ENCODE measurements at places on chromosomes 6 and 20.

DNA sequence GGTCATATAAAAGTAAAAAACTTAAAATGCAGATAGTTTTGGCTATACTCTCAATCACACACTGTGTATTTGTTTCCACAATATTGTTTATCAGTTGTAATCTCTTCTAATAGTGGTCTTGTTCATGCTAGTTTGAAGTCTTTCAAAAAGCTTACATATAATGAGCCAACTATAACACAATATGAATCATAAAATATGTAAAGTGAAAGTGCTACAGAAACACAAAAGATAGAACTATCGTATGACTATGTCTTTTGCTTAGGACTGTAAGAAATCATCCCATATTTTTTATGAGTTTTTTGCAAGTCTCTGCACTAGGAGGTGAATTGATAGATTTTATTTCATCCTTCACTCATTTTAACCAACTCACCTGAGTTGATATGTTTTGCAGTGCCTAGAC, 136.0 kb downstream of the MMUT start:
- no peak for DNase-seq

DNA sequence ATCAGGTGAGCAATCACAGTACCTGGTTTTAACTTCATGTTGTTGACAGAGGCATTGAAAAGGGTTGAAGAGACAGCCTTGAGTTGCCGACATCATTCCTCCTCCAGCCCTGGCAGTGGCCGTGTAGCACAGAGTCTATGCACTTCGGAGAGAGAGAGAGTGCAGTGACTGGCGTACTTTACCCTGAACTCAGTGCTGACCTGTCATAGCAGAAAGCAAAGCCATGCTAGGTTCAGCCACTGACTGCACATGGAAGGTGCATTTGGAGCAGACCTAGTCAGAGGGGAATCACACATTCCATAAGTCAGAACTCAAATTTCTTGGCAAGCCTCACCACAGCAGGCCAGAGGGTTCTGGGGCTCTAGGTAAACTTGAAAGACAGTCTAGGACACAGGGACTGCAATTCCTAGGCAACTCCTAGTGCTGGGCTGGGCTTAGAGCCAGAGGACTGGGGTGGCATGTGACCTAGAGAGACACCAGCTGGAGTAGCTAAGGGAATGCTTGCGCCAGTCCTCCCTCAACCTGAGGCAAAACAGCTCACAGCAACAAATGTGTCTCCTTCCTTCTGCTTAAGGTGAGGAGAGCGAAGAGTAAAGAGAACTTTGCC, 69.1 kb downstream of the ELOVL4 start:
- DNase-seq: no peak

DNA sequence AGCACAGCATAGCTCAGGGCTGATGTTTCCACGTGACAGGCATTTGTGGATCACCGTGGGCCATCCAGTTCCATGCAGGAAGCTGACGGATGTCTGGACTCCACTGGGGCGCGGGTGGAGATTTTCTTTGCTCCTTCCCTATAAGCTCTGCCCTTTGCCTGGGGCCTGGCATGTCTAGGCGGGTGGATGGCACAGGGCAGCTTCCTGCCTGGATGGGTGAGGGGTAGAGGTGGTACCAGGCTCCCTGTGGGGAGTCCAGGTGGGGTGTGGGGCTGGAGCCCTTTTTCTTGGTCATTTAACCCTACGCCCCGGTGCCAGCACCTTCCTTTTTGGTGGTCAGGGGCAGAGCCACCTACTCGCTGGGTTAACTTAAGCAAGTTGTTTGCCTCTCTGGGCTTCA, 10.4 kb downstream of the FAM110A start:
- no peak for DNase-seq

DNA sequence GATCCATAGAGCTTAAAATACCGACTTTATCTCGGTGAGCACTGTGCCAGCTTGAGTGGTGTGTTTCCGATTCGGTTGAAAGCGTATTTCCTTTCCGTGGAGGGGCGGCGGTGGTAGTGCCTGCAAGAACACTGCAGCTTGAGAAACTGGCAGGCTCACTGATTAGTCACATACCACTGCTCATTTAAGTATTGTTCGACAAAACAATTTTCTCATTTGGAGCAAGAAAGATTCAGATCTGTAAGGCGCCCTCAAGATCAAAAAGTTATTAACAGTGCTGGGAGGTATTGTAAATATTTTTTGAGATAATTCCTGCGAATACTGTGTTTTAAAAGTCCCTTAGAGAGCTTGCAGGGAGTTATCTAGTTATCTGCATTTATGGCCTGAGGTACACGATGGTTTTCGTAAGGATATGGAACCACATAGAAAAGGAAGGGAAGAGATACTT, 1.3 kb downstream of the MAPK14 start:
- DNase-seq: no peak

- DNase-seq: no peak
Measured at GRCh38 chr6:28880894-28881780, 42.6 kb downstream of the TRIM27 start.

DNA sequence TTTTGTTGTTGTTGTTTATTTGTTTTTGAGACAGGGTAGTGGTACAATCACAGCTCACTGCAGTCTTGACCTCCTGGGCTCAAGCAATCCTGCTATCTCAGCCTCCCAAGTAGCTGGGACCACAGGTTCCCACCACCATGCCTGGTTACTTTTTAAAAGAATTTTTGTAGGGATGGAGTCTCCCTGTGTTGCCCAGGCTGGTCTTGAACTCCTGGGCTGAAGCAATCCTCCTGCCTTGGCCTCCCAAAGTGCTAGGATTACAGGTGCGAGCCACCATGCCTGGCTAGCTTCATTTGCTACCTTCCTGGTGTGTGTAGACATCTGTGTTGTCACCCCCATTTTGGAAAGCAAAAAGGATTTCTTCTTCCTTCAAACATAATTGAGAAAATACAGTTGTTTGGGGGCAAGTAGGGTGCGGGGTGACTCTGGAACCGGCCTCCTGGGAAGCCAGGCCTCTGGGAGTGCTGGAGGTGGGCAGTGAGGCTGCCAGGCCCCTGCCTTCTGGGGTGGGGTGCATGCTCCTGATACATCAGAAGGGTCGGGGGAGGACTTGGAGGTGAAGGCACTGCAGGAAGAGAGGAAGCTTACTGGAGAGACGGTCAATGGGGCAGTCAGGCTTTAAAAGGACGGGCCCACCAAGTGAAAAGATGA, 28.4 kb downstream of the SYNJ2 start:
- DNase-seq: no peak

- no peak for DNase-seq
Measured at GRCh38 chr6:80321011-80321410, 214.5 kb downstream of the BCKDHB start.

DNA sequence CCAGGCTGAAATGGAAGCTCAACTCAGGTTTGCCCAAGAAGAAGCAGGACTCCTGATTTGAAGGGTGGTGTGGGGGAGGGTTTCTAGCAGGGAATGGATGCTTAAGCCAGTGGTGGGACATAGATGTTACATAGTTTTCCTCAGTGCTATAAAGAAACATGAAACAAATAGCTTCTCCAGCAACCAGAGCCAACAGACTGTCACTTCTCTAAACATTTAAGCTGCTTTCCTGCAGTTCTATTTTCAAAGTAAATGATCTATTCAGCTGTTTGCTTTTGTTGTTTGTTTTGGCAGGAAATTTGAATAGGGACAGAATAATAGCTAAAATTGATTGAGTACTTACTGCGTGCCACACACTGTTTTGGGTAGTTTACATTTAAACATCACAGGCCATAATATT, 169.0 kb downstream of the UST start:
- no peak for DNase-seq

DNA sequence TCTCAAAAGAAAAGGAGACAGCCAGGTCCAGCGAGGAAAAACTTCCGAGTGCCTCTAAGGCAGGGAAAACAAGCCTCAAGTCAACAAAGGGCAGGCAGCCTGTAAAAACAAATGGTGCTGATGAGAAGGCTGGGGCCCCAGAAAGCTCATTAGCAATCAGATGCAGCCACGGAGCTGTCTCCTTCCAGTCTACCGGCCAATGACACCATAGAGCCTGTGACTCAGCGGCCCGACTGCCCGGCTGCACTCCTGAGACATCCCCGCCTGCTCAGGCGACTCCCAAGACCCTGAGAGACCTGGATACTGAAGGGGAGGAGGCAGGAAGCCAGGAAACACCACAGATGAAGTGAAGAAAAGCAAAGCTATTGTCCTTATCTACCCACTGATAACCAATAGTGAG, 120.1 kb upstream of the HDDC2 start:
- no peak for DNase-seq

- no peak for DNase-seq
Measured at GRCh38 chr6:51093871-51094270, 275.2 kb downstream of the TFAP2B start.

- no peak for DNase-seq
Measured at GRCh38 chr6:111534231-111534751, 51.3 kb upstream of the REV3L start.

DNA sequence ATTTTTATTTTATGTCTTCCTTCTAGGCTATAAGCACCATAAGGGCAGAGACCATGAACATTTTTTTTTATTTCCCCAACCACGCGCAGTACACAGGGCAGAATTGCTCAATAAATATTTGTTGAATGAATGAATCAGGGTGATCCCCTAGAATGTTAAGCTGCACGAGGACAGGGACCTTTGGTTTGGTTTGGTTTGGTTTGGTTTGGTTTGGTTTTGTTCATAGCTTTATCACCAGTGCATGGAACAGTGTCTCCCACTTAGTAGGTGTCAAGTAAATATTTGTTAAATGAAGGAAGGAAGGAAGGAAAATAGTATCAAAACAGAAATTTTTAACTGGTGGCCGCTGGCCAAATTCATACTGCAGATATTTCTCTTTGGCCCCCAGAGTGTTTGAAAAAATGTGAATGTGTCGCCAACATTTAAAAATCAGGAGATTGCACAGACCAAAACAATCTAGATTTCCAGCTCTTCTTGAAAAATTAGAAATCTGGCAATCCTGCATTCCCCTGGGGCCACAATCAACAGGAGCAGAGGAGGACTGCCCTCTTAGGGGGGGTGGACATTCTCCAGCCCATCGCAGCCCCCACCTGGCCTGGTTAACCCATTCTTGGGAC, 205.3 kb downstream of the EYA2 start:
- no peak for DNase-seq

DNA sequence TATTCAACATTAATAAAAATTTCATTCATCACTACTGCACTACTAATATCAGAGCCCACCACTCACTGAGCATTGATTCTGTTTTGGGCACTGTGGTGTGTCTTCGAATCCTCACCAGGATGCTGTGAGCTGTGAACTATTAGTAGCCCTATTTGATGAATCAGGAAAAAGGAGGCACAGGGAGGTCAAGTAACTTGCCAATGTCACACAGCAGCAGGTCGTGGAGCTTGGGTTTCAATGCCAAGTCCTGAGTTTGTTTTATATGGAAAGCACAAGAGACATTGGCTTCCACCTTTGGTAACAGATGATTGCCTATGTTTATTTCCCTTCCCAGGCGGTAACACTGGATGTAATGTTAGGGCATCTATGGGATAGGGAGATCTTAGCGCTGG, 15.0 kb downstream of the NQO2 start:
- DNase-seq: no peak

DNA sequence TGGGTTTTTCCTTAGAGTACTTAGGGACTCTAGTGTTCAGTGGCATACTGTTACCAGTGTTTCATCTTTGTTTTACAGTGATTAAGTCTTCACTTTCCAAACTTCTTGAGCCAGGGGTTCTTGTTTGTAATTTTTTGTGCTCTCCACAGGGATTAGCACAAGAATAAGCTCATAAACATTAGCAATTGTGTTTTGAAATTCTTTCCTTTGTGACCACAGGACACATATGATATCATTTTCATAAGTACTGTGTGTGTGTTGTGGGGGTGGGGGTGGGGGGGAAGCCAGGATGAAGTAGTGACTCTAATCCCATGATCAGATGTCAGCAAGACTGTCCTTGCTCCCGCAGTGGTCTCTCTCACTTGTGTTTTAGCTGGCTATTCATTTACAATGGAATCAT, 101.5 kb upstream of the SCP2D1 start:
- DNase-seq: no peak

DNA sequence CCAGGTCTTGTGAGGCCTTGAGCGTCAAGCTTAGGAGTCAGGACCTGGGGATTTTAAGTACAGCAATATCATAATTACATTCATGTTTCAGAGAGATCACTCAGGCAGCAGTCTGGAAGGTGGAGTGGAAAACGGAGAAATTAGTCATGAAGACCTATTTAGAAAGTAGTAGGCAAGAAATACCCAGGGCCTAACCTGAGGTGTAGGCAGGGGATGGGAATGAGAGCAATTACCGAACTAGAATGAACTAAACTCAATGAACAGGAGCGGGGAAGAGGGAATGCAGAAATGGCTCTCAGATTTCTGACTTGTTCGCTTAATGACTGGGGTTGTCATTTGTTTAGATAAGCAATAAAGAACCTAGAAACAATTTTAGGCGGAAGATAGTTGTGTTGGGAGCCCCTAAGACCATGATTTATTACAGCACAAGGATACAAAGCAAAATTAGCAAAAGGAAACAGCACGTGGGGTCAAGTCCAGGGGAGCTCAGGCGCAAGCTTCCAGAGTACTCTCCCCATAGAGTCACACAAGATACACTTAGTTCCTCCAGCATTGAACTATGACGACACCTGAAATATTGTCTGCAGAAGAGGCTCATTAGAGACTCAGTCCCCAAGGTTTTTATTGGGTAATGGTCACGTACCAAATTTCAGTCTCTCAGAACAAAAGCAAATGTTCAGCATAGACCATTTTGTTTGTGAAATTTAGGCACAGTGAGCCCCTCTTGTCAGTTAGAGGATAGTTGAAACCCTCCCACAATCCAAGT, 178.8 kb upstream of the AKAP12 start:
- no peak for DNase-seq

DNA sequence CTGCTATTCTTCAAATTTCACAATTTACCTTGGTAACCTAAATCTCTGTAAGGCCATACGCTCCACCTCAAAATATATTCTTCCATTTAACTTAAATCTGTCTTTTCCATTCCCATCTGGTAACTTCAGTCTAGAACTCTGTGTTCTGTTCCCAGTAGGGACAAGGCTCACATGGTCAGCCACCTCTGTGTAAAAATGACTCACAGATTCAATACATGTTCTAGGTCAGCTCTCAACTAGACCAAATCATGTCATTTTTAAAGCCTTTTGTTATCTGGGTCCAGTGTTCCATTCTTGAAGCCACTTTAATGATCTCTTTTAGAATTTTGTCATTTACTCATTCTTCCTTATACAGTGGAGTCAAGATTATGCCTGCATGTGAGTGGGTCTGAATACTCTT, 315.6 kb upstream of the CITED2 start:
- no peak for DNase-seq

- DNase-seq: no peak
Measured at GRCh38 chr6:150966786-150967185, 101.3 kb downstream of the MTHFD1L start.

Measured in D721Med (cell line).